Memory B cell (primary cell): ENCODE measurements at places on chromosomes 5 and 9.

DNA sequence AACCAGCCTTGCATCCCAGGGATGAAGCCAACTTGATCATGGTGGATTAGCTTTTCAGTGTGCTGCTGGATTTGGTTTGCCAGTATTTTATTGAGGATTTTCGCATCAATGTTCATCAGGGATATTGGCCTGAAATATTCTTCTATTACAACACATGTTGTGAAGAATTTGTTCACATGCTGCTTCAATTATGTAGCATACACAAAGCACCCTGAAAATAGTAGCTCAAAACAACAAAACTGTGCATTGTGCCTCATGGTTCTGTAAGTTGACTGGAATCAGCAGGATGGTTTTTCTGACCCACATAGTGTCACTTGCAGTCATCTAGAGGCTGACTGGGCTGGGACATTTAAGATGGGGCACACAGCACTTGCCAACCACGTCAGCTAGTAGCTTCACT, 193.9 kb downstream of the SYK start:
- DNase-seq, result no peak

DNA sequence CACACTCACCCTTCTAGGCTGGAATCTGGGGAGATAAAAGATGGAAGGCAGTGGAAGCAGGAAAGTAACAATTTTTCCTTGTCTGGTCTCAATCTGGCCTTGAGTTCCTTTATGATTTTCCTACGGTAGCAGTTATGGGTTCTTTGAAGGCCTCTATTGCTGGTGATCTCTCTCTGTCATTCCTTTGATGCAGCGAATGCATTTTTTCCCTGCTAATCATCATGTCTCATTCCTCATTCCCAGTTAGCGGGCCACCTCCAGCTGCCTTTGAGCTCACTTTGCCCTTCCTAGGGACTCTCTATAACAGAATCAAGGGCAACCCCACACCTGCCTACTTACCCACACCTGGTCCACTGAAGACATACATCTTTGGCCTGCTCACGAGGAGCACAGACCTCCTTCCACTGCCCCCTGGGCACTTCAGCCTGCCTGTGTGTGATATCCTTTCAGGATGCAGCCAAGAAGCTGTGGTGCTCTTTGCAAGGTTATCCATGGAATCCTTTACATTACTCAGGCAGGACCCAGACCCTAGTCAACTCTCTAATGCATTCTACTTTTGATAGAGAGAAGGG, 191.7 kb downstream of the DRD1 start:
- DNase-seq, result no peak

- DNase-seq, result no peak
These were observed 9.7 kb upstream of the SMIM32 start for GRCh38 chr5:136202469-136203205.

GRCh38 chr5:111730659-111731382, 26.2 kb downstream of the NREP start:
- no peak for DNase-seq

DNA sequence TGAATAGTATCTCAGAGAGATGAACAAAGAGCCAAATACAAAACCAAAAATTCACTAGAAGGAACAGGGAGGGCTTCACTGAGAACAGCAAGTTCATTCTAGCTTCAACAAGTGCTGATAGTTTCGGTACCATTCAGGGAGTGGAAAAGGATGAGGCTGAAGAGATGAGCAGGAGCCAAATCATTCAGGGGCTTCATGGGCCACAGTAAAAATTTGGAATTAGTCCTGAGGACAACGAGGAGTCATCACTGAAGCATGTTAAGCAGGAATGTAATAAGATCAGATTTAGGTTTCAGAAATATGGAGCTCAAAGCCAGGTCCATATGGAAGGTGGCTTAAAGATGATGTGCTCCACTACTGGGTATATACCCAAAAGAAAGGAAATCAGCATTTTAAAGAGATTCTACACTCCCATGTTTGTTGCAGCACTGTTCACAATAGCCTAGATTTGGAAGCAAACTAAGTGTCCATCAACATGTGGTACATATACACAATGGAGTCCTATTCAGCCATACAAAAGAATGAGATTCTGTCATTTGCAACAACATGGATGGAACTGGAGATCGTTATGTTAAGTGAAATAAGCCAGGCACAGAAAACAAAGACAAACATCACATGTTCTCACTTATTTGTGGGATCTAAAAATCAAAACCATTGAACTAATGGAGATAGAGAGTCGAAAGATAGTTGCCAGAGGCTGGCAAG, 36.2 kb downstream of the SPOCK1 start:
- no peak for DNase-seq

- no peak for DNase-seq
These were observed 18.9 kb downstream of the GOLPH3 start for GRCh38 chr5:32155211-32155610.

DNA sequence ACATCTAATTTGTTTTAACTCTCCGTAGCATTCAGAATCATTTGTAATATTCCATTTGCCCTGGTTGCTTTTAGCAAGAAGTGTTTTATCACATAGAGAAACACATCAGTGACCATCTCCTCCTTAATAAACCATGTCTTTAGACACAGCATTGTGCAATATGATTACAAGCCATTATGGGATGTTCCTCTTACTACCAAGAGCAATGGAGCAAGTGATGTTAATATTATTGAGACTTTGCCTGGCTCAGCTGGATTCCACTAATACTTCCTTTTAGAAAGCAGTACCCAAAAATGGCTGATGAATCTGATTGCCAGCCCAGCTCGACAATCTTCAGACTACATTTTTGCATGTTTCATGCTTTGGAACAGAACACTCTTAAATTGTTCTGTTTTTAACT, 364.2 kb downstream of the OSTF1 start:
- no peak for DNase-seq

- DNase-seq, result no peak
These were observed 159.3 kb downstream of the SPATA31D1 start for GRCh38 chr9:82147798-82148425.

DNA sequence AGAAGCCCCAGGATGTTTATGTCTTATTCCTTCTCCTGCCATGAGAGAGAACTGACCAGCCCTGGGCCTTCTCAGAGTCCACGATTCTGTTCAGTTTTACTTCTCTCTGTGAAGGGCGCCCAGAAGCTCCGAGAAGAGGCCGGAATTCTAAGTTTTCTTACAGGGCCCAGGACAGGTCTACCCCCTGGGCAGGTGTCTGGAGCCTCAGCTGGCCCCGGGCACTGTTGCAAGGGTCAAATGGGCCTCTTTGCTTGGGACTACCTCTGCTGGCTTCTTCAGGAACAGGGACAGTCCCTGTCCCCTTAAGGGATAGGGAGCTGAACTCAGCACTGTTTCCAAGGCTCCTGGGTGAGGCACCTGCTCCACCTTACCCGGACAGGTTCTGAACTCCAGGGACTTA, 55.0 kb downstream of the RASGEF1C start:
- no peak for DNase-seq

- no peak for DNase-seq
These were observed 214.1 kb downstream of the HSPA4 start for GRCh38 chr5:133265720-133266526.

GRCh38 chr9:137406876-137407589, 15.9 kb downstream of the EXD3 start:
- peak; percentile 55 for DNase-seq

GRCh38 chr9:35801328-35802128, 10.1 kb downstream of the NPR2 start:
- DNase-seq, result no peak

GRCh38 chr5:129541648-129542251, 81.7 kb downstream of the ADAMTS19 start:
- DNase-seq, result no peak

DNA sequence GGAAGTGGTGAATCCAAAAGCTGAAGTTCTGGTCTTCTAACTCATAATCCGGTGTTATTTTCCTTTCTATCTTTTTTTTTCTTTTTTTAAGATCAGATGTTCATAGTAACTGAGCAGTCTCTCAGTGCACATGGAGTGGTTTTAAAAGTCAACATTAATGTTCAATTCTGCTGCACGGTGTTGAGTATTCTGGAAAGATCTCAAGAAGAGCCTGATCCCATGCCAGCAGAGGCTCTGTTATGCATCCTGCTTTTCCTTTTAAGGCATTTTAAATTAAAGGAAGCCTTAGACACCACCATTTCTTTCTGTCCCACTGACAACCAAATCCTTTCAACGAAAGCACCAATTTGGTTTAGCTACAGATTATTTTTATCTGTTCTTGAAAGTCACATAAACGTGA, 33.4 kb downstream of the SEMA5A start:
- no peak for DNase-seq

DNA sequence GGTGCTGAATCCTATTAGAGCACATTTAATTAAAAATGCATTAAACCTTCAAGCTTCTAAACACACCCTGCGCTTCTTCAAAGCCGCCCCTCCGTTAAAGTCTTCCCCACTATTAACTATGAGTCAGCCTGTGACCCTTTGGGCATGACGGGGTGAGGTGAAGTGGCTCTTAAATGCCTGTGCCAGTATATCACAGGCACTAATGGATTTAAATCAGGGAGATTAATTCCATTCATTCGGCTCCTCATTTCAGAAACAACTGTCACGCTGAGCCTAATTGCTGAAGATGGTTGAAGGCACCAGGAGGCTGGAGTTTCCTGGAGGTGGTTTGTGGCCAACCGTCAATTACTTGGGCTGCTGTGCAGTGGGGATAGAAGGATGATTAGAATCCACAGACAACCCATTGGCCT, 192.6 kb upstream of the MSX2 start:
- DNase-seq, result no peak

DNA sequence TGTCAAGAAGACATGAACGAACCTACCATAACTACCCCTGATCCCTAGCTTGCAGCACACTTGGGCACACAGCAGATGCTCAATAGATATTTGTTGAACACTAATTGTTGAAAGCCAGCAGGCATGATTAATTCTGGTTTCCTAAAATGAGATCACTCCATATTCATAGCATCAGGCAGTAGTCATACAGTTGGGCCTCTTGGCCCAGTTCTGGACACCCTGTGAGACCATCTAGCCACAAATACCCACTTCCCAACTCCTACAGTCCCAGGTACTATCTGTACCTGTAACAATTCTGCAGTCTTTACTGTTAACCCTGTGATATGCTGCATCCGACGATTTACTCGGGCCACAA, 24.2 kb downstream of the P4HA2 start:
- DNase-seq, result no peak

DNA sequence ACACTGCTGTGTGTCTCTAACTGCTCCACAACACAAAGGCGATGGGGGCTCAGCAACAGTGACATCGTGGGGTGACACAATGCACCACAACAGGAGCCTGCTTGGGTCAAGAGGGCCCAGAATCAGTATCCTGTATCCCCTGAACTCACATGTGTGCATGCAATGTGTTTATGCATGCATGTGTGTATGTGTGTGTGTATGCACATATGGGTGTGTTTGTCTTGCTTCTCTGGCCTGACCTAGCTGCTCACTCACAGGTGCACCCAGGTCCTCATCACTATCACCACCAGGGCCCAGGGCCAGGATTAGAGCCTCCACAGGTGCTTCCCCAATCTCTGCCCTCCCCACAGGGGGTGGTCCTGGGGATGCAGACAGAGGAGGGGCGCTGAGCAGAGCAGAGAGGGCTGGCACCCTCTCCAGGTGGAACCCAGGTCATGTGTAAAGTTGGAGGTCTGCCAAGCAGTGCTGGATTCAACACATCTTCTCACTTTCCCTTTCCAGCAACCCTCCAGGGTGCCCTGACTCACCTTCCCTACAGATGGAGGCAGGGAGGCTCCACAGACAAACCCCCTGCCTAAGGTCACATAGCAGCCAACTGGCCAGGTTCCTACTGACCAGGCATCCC, 18.1 kb upstream of the ZNF484 start:
- DNase-seq, result no peak

- no peak for DNase-seq
These were observed 559.5 kb upstream of the KLF4 start for GRCh38 chr9:108049026-108049607.

- peak; percentile 18 for DNase-seq
These were observed 47.6 kb downstream of the PDCD1LG2 start for GRCh38 chr9:5557606-5558587.

DNA sequence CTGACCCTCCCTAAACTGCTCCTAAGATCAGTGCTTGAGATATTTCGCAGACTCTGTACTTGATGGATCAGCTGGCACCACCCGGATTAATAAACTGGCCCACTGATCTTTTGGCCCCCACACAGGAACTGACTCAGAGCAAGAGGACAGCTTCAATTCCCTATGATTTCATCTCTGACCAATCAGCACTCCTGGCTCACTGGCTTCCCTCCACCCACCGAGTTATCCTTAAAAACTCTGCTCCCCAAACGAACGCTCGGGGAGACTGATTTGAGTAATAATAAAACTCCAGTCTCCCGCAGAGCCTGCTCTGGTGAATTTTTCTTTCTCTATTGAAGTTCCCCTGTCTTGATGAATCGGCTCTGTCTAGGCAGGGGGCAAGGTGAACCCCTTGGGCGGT, 36.5 kb upstream of the CD180 start:
- no peak for DNase-seq

DNA sequence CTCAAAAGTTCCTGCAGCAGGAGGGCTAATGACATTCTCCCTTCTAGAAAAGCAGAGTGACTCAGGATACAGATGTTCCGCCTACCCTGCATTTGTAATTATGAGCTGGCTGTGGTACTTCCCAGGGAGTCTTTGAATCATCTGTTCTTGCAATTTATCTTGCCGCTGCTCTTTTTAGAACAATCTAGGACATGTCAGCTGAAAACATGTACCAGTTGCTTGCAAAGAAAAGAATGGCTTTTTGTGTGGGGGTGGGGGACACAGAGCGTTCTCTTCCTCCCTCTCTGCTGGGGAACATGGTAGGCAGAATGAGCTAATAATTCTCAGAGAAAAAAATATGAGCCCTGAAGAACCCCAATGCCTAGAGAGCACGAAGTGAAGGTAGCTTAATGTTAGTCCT, 51.7 kb upstream of the TUT7 start:
- no peak for DNase-seq
